ENCODE measurements at places on chromosomes 13 and 19. TPM values are rescaled to one million over a fixed set of nuclear protein-coding genes. Genes with fewer than 3 reads are reported as not detected.

DNA sequence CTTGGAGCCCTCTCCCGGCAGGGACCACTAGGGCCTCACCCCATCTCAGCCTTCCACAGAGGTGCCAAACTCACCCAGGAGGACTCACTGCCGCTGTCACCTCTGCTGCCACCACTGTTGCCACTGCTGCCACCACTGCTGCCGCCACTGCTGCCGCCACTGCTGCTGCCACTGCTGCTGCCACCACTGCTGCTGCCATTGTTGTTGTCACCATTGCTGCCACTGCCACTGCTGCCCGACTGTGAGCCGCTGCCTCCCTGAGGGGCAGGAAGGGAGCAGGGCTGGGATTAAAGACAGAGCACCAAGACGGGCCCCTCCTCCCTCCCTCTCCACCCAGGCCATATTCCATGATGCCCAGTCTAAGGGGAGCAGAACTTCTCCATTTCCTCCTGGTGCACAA, 2.1 kb downstream of the DMKN start:
- no peak for DNase-seq

DNA sequence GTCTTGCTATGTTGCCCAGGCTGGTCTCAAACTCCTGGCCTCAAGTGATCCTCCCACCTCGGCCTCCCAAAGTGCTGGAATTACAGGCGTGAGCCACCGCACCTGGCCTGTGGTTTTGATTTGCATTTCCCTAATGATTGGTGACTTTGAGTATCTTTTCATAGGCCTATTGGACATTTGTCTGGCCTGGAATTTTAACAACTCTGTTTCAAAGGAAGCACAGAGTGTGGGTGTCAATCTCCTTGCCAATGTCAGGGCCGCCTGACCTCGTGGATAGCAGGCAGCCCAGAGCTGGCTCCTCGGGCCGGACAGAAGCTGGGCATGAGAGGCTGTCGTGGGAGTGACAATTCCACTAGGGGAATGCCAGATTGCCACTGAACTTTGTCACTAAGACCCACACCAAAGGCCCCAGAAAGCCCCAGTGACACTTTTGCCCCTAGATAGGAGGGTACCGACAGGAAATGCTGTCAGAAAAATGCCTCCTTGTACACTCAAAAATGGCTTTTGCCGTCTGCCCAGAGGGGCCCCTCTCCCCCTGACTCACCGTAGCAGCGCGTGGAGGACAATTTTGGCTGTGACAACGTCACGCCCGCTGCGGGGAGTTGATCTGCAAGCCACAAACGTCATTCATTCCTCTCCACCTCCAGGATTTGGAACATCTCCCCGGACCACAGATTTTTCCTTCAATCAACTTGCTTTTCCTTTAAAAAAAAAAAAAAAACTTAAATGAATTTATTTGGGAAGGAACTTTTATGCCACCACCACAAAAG, 11.7 kb upstream of the ADGRE5 start:
- DNase-seq = no peak

DNA sequence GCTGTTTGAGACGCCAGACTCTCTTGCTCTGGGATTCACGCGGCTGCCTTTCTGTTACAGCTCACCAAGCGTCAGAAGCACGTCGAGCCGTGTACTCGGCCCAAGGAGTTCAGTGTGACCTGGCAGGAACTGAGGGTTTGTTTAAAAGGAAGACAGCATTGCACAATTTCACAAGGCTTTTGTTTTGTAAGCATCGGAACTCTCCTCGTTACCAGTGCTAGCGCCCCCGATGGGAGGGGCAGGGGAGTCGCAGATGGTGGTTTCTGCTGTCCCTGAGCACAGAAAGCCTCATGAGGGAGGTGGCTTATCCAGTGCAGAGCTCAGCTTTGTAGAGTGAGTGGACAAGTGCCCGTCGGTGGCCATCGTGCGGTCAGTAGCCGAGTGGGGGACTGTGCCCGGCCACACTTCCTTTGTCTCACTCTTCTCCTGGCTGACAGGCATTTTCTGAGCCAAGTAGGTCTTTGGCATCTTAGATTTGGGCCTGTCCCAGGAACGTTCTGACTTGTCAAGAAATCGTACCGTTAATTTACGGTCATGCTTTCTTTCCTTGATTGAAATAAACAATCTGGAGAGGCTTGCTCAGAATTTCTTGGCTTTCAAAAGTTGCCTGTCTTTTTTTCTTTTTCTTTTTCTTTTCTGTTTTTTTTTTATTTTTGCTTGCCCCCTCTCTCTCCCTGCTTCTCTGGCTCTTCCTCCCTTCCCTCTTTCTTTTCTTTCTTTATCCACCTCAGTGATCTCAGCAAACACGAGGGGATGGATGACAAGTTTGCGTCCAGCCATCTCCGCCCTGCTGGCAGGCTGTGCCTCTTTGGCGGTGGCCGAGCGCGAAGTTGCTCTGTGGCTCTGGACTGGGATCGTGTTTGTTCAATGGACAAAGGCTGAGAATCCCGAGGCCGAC, 7.7 kb downstream of the KDM4B start:
- peak; percentile 52 for DNase-seq

DNA sequence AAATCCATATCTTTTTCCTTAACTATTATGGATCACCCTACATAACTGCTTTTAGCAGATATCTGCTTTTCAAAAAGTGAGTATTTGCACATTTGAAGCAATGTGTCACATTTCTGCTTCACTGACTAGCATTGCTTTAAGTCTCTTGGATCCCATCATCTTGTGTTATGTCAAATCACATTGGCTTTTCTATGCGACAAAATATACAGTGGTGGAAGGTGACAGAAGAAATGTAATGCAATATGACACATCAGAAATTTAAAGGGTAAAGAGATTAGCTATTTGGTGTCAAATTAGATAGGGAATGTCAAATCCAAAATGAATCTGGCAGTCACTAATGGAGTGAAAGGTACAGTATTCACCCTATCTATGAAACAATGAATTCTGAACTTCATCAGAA, 1282.1 kb upstream of the PCDH20 start:
- no peak for DNase-seq

- no peak for DNase-seq
Observed at GRCh38 chr19:2150794-2151338, 500 bp downstream of the AP3D1 start.

DNA sequence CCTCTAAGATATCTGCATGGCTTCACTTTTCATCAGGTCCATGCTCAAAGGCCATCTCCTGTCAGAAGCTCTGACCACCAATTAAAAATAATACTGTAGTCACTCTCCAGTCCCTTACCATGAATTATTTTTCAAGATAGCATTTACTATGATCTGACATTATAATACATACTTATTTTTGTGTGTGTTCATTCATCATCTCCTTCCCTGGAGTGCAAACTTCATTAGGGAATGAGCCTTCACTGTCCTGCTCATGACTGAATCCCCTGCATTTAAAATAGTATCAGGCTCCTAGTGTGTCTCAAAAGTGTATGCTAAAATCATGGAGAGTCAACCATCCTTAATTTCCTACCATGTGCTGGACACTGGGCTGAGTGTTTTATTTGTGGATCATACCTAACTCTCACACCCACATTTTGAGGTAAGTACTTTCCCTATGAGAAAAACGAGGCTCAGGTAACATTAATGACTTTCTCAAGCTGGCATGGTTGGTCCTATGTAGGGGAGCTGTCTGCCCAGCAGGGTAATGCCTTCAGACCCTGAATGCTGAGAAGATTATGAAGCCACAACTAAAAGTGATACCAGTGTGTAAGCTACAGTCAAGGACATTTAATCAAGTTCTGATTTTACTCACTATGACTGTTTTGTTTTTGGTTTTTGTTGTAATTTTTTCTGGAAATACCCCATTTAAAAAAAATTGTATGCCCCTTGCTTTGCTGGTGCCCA, 16.3 kb downstream of the PLA2G4C start:
- DNase-seq = no peak

GRCh38 chr13:86976521-86977324, 694.4 kb upstream of the SLITRK5 start:
- no peak for DNase-seq

DNA sequence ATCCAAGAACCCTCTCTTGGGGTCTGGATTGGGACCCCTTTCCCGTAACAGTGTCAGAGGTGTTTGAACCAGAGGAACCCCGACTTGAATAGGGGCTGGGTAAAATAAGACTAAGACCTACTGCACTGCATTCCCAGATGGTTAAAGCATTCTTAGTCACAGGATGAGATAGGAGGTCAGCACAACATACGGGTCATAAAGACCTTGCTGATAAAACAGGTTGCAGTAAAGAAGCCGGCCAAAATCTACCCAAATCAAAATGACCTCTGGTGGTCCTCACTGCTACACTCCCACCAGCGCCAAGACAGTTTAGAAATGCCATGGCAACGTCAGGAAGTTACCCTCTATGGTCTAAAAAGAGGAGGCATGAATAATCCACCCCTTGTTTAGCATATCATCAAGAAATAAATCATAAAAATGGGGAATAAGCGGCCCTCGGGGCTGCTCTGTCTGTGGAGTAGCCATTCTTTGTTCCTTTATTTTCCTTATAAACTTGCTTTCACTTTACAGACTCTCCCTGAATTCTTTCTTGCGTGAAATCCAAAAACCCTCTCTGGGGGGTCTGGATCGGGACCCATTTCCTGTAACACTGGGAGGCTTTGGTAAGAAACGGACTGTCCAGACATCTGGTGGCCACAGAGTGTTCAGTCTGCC, 4.4 kb upstream of the SIN3B start:
- no peak for DNase-seq

- DNase-seq = no peak
Observed at GRCh38 chr19:48487544-48487943, 18.4 kb downstream of the CYTH2 start.

GRCh38 chr13:71721104-71721503, 145.9 kb downstream of the DACH1 start:
- DNase-seq = no peak

DNA sequence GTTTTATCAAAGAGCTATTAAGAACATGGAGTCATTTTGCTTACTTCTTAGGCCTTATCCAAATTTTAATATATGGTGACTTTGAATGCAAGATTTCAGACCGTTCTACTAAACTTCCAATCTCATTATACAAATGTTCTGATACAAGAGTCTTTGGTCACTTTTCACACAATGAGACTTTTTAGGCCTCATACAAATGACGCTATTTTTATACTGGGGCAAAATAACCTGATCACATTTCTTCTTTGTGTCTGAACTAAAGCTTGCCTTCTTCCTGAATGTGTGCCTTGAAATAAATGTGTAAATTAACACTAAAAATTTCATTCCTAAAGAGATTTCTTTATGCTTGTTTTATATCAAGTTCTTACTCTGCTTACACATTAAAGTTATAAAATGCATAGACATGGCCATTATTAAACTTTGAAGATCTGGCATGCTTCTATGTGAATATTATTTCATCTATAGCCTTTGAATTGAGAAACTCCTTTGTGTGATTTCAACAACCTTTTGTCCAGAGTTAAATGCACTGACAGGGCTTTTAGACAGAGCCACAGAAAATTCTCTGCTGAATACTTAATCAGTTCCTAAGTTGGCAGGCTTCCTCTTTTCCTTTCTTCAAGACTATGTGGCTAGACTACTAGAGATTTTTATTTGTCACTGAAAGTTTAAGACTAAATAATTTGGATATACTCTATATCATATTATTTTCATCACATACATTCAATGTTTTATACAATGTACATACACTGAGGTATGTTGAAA, 86.1 kb downstream of the EDNRB start:
- DNase-seq = no peak

DNA sequence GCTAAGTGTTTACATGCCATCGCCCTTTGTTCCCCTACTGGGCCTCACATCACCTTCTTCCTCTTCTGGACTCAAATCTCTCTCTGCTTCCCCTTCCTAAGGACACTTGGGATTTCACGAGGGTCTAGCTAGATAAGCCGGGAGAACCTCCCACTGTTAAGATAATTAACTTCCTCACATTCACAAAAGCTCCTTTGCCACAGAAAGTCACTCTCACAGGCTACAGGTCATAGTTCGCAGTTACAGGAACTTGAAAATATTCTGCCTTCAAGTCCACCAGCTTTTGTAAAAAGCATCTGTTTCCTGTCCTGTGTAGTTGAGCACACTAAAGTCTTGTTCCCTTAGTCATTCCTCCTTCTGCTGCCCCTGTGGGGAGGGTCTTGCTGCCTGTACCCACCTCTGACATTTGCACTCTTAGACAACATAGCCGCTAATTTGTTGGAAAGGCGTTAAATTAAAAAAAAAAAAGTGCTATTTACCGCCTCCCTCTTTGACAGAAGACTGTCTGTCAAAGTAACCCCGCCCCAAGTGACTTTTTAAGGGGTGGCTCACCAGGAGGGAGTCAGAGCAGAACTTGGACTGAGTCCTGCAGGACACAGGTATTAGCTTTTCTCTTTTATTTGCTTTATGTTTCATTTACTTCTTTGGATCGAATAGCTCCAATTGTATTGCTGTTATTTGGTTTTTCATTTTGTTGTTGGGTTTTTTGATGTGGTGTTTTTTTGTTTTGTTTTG, 26.8 kb upstream of the CEACAM21 start:
- DNase-seq = no peak

GRCh38 chr19:13134626-13135025, 15.5 kb downstream of the STX10 start:
- no peak for DNase-seq

GRCh38 chr19:51571599-51571998, 516 bp downstream of the ZNF175 start:
- DNase-seq = no peak

DNA sequence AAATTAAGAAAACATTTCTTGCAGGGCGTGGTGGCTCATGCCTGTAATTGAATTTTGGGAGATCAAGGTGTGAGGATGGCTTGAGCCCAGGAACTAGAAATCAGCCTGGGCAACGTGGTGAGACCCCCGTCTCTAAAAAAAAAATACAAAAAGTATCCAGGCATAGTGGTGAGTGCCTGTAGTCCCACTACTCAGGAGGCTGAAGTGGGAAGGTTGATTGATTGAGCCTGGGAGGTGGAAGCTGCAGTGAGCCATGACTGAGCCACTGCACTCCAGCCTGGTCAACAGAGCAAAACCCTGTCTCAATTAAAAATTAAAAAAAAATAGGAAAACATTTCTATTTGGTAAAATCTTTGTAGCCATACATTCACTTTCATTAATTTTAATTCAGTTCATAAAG, 526.5 kb downstream of the PCDH9 start:
- DNase-seq = no peak

DNA sequence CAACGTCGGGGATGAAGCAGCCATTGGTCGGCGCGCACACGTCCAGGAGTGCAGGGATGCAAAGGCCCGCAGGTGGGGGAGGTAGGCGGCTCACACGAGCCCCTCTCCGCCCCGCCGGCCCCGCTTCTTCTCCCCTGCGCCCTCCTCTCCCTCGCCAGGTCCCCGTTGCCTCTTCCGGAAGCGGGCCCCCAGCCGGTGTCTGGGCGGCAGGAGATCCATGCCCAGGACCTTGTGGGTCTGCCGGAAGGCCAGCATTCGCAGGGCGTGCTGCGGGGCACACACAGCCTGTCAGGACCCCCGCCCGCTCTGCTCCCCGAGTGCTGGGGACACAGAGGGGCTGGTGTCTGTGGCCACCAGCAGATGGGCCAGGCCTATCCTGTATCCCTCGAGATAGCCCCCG, 19.7 kb upstream of the MATK start:
- DNase-seq = no peak

- DNase-seq = no peak
Observed at GRCh38 chr13:44726214-44726613, 150.1 kb upstream of the TSC22D1 start.

KLK15 gene
- not detected for total RNA-seq

LRCH1 gene
- 9.7 TPM for total RNA-seq

RB1 gene
- 40.4 TPM for total RNA-seq

CAMSAP3 gene
- 1.0 TPM for total RNA-seq

SWSAP1 gene
- total RNA-seq = 2.0 TPM

HIPK4 gene
- total RNA-seq = not detected

SYT3 gene
- not detected for total RNA-seq

PSG1 gene
- total RNA-seq = not detected

TMEM59L gene
- not detected for total RNA-seq

ATP4B gene
- not detected for total RNA-seq

PNMA8A gene
- total RNA-seq = 1.3 TPM

RYR1 gene
- total RNA-seq = 3.5 TPM

KLHL26 gene
- total RNA-seq = 6.3 TPM

UBE2L5 gene
- total RNA-seq = not detected
